ENCODE measurements at places on chromosomes 1 and 21.

DNA sequence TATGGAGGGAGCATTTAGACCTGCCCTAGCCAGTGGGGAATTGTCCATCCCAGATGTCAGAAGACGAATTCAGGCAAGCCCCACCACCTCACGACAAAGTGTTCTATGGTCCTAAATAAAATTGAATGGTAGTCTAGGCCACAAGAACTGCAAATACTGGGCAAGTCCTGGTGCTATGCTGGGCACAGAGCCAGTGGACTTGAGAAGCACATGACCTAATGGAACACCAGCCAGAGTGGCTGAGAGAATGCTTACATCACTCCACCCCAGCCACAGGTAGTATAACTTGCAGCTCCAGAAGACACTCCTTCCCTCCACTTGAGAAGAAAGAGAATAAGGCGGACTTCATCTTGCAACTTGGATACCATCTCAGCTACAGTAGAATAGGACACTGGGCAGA is 567.3 kb upstream of the CXADR start:
- peak; percentile 10 for DNase-seq

DNA sequence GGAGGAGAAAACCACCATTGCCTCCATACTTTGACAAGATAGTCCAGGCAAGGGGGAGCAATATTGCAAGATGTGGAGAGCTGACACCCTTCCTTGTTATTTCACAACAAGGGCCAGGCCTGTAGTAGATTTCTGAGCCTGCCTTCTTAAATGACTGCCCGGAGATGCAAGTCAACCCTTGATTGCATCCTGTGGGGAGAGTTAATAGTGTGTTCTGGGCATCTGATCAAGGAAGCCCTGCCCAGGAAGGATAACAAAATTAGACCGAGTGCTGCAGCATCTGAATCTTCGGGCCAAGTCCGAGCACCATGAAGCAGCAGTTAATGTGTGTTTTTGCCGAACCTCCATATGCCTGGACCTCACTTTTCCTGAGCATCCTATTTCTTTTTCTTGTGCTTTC is 382.3 kb downstream of the PRDM2 start:
- no peak for DNase-seq

GRCh38 chr1:234585330-234586055 is 24.5 kb downstream of the IRF2BP2 start:
- DNase-seq = no peak

DNA sequence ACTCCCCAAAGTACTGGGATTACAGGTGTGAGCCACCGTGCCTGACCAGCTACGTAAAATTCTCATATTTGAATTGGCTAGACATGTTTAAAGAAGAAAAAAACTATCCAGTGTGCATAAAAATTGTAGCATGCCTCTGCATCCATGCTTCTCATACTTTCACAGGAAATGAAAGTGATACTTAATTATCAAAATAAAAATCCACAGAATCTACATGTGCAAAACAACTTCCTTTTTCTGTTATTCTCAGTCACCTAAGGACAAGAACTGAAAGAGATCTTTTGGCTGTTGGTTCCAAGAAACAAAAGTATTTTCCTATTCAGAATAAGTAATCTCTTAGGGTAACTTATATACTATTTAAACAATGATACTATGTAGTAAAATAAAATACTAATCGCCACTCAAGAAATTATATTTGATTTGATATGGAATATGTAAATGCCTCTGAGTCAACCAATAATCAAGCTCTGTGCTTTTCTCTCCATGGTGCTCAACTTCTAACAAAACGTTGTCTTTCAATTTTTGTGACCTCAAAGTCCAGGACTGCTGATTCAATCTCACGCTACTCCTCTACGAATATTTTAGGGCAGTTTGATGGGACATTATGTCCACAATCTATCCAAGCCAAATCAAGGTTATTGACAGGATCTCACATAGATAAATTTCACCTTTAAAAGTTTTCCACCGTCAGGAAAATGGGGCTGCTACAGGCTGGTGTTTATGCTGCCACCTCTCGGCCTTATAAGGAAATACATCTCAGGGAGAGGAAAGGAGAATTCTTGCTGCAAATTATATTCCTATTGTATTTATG is 102.7 kb downstream of the ZNF281 start:
- DNase-seq = peak; percentile 21

GRCh38 chr1:108072212-108072611 is 107.2 kb upstream of the VAV3 start:
- no peak for DNase-seq

DNA sequence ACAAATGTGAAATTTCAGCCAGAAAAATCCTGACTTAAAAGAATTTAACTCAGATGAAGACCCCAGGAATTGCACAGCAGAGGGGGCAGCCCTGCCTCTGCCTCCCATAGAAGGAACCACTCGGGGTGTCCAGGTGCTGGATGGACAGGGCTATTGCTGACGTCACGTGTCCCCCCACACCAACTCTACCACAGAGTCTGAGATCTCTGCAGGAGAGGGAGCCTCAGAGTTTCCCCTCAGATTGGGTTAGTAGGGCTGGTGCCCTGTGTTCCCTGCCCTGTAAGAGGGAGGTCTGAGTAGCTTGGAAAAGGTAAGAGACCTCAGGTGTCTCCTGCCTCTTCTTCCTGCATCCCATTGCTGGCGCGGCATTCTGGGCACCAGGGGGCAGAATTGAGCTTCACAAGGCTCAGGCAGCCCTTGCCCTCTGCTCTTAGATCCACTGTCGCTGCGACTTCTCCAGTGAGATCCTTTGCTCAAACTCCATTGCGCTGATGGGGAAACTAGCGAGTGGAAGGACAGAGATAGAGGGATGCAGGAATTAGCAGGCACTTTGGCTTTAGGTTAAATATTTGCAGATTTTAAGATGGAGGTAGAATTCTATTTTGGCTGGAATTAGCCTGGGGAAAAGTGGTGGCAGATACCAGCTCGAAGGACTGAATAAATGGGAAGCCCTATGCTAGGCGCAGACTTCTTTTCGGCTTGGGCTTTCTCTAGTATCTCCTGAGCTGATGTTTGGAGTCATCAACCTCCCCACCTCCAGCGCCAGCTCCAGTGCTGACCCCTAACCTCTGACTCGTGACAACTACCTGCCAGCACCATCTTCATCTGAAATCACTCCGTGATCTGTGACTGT is 42.8 kb upstream of the DMBX1 start:
- DNase-seq = peak; percentile 67

DNA sequence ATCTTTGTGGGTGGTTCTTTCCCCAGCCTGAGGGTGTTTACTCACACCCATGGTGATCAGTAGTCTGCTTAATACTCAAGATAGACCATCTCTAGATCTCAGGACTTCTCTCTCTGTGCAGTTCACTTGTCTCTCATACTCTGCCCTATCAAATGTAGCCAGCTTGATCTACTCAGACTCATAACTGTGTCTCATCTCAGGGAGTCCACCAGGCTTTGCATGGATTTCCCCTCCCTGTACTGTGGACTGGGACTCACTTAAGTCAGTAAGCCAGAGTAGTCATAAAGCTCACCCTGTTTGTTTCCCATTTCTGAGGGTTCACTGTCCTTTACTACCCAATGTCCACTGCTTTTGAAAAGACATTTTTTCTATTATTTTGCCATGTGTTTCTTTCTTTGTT is 41.8 kb downstream of the LYPLAL1 start:
- no peak for DNase-seq

DNA sequence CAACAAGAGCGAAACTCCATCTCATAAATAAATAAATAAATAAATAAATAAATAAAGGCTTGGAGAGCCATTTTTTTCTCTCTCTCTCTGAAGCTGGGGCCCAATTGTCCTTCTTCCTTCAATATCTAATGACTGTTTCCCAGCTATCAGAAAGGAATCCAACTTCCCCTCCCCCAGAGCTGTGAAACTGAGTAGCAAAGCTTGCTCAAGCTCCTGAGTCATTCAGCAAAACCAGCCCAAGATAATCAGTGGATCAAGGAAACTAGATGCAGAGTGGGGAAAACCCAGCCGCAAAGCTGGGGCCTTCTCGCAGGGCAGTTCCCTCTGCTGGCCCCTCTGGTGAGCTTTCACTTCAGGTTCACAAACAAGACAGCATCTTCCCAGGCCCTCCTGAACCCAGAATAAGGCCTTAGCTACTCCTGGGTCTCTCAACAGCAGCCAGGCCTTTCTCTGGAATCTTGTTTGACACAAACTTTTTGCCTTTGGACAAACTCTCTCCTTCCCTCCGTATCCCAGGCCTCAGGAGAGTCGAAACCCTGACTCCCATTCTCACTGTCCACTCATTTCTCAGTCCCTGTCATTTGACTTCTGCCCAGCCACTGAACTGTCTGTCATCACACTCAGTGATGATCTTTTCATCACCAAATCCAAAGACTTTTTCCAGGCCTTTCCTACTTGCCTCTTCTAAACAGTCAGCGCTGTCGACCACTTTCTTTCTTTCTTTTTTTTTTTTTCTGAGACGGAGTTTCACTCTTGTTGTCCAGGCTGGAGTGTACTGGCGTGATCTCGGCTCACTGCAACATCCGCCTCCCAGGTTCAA is 18.0 kb upstream of the PTP4A2 start:
- DNase-seq = peak; percentile 95

DNA sequence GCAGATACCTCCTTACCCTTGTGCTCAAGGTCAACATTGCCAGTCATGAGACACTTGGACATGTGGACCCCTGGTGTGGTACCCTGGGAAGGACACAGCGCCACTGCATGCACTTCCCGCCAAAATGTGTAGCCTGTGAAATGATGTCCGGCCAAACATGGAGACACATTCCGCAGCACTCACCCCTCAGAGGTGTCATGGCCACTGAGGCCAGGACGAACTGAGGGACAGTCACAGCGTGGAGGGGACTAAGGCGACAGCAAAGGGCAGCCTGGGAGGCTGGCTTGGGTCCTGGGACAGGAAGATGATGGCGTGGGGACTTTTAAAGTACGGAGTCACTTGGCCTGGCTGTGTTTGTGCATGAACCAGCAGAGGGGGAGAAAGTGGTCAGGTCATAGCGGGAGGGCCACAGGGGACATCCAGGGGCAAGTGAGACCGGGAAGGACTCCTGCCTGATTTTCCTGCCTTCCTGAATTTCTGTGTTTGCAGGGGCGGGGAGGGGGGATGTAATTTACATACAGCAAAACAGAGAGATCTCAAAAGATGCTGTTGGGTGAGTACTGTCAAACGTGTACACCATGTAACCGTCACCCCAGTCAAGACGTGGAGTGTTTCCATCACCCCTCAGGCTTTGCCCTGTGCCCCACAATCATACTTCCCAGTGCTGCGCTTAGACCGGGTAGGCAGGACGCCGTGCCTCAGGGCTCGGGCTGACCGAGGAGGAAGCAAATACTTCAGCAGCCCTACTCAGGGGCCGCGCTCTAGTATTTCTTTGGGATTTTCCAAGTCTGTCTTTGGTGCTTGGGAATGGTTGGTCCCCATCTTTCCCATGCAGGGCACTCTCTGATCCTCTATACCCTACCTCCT is 45.2 kb downstream of the WDR4 start:
- DNase-seq = no peak

GRCh38 chr1:239164451-239165180 is 221.8 kb upstream of the CHRM3 start:
- DNase-seq = no peak

DNA sequence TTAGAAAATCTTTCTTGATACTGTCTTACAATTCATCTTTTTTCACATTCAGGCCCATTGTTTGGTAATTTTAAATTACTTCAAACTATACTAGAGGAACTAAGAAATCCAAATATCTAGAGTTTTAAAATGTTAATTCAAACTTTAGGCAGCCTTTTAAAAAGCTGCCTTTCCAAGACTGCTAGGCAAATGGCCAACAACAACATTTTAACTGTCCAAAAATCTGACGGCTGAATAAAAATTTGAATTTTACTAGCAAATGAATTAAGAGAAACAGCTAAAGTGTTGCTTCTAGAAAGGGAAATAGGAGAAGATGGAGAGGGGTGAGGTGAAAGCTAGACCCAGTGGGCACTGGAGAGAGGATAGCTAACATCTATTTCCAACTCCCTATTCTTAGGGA is 17.2 kb downstream of the DPYD start:
- DNase-seq = no peak

GRCh38 chr1:201016943-201017827 is 6.3 kb downstream of the KIF21B start:
- no peak for DNase-seq

DNA sequence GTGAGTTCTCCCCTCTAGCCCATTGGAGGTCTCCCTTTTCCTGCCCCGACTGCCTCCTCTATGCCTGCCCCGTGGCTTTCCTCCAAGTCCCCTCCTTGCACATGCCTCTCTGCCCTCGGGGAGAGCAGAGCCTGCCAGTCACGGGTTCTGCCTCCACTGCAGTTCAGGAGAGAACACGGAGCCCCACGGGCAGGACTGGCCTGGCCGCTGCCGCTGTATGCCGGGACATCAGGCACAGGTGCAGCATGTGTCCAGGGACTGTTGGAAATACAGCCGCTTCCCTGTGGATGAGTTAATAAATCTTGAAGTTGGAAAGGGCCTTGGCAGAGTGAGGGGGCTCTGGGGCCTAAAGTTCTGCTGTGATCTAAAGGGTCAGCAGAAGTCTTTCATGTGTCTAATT is 676.6 kb downstream of the MATN1 start:
- DNase-seq = no peak

DNA sequence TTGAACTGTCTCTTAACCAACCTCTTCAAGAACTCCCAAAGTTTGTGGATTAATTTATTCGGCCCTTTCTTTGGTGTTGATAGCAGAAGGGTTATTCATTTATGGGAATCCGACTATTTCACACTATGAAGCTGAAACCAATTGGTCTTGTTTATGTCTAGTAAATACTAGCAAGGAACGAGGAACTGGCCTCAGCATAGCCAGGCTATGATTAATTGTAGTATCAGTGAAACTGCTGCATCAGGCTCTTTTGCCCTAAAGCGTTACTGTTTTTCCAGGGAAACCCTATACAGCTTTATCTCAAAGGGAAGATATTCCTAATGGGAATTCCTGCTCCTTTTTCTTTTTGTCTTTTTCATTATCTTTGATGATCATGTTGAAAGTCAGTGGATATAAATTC is 35.1 kb downstream of the CLEC20A start:
- DNase-seq = no peak

DNA sequence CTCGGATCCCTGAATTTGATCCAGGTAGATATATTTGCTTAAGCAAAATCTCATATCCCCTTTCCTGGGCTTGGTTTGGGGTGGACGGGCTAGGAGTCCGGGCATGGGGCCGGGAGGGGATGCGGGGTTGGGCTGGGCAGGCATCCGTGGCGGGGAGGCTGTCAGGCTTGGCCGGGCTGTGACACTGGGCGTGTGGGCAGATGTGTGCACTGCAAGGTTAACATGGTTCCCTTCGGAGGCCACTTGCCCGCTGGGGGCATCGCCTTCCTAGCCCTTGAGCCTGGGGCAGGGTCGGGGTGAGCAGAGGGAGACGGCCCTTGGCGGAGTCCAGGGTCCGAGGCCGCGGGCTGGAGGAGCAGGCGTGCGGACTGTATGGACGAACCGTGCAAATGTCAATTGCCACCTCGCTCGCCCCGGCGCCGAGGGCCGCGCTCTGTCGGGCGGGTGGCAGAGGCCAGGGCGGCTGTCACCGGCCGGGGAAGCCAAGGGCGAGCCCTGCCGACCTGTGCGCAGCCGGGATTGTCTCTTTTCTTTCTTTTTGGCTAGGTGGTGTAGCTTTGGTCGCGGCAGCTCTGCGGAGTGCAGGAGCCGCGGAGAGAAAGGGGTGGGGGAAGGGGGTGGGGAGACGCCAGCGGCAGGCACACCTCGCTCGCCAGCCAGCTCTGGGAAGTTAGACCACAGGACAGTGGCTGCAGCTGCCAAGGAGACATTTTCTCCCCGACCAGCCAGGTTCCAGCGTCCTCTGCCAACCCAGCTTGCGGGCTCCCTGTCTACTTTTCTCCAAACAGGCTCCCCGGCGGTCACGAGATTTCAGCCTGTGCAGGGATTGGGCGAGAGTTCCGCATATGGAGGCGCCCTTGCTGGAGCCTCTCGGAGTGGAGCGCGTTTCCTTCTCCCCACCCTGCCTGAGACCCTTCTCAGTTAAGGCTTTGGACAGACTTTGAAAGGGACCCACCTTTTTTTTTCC is 1.3 kb downstream of the RCOR3 start:
- peak; percentile 75 for DNase-seq

Measured in H4 (cell line).